Stimulated activated CD8-positive, alpha-beta memory T cell treated with anti-CD3 and anti-CD28 coated beads, Interleukin-15, amount 100 ng/mL, for 4 hours (primary cell): ENCODE measurements at places on chromosomes 7 and 10.

DNA sequence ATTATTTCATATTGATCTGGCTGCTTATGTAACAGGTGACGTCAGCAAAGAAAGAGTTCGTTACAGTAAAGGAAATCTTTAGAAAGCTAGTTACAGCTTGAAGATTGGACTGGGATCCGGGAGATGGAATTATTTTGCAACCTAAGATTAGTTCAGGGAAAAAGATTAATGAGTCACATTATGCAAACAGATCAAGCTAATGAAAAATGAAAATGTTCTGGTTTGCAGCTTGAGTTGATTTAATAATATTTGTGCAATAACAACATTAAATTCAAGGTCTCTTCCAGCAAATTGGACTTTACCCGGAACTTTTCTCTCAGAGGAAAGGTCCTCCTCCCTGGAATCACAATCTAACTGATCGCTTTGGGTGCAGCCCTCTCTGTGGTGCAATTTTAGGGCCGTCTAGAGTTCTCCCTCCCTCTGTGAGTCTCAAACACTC, 119.5 kb downstream of the OTUD1 start:
- no peak for DNase-seq

DNA sequence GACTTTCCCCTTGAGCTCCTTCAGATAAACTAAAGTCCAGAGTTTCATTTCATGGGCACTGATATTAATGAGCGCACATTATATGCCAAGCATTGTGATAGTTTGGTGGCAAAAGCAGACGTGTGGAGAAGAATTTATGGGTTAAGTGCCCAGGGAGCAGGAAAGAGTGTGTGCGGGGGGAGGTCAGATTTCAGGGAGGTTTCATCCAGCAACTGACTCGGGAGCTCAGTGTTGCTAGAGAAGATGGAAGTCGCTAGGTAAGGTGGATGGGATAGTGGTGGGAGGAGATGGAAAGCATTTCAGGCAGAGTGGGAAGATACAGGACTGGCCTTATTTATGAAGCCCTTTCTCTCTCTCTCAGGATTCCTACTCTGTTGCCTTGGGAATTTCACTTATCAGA, 223.0 kb downstream of the SNX10 start:
- no peak for DNase-seq

GRCh38 chr10:10977978-10978377, 39.7 kb upstream of the CELF2 start:
- no peak for DNase-seq

DNA sequence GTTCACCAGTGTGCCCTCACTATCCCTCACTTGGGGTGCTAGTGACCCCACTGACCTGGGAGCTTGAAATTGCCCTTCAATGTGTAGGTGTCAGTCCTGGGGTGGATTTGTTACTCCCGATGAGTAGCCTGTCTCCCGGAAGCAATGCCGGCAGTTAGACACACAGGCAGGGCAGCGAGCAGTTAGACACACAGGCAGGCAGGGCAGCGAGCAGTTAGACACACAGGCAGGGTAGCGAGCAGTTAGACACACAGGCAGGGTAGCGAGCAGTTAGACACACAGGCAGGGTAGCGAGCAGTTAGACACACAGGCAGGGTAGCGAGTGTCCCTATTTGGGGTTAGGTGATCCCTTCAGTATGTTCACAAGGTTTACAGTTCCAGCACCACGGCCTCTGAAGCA, 44.0 kb downstream of the VWA2 start:
- no peak for DNase-seq

GRCh38 chr7:26013551-26014083, 138.4 kb upstream of the NFE2L3 start:
- DNase-seq, result no peak

- no peak for DNase-seq
Observed at GRCh38 chr7:71208881-71209280, 76.9 kb downstream of the GALNT17 start.

- DNase-seq, result peak; percentile 29
Observed at GRCh38 chr7:127391591-127392181, 822 bp downstream of the ZNF800 start.

DNA sequence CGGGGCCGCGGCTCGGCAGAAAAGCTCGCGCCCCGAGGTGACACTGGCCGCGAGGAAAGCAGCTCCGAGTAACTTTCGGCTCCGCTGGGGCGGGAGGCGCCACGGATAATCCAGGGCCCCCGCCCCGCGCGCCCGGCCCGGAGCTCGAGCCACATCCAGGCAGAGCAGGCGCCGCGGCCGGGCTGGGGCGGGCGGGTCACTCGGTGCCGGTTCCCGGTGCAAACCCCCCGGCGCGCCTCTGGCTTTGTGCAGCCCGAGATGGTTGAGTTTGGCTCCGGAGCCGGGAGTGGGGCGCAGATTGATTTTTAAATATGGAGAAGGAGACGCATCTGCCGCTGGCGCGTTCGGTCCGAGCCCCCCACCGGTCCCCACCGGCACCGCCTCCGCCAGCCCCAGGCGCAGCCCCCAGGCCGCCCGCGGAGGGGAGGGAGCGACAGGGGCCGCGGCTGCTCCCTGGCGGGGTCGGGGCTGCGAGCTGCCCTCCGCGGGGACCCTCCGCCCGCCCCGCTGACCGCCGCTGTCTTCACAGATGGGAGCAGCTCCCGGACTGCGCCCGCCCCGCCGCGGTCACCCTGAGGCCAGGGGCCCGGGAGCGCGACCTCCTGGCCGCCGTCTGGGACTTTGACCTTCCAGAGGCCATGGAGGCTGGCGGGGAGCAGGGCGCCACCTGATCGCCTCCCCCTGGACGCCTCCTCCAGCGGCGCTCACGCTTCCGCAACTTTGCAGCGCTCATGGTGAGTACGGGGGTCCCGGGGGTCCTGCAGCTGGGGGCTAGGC, 643 bp downstream of the ADGRA1 start:
- DNase-seq, result no peak

GRCh38 chr10:10796061-10796773, 221.5 kb upstream of the CELF2 start:
- DNase-seq, result no peak

- DNase-seq, result no peak
Observed at GRCh38 chr7:80783678-80784327, 135.0 kb downstream of the SEMA3C start.

DNA sequence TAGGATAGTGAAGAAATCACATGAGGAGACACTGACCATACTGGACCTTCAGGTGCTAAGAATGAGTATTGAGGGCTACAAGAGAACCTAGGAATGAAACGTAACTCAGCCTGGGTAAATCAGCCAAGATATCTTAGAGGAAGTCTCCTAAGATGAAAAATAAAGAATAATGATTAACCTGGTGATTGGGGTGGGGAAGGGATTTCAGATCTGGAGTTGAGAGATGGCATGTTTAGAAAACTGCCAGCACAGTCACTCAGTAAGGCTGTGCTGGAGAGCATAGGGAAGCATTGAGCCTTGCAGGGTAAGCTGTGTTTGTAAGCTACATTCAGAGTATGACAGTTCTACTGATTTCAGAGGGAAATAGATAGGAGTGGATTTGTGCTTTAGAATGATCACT, 1.9 kb upstream of the MALRD1 start:
- DNase-seq, result no peak

- no peak for DNase-seq
Observed at GRCh38 chr7:25134358-25135010, 9.4 kb upstream of the CYCS start.

DNA sequence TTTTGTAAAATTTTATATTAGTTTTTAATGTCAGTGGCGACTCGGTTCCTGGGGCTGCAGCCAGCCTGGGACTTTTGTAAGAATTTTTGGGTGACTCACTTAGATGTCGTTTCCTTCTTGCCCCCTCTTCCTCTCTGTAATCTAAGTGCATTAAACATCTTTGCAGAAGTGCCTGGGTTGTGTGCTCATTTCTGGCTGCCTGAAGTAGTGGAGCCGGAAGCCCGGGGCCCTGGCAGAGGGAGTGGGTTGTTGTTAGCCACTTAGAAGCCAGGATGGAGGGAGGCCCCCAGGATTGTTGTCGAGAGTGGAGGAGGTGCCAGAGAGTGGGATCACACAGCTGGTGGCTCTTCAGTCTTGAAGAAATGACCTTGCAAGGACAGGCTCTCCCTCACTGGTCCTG, 11.0 kb upstream of the TRIM8 start:
- DNase-seq, result no peak

DNA sequence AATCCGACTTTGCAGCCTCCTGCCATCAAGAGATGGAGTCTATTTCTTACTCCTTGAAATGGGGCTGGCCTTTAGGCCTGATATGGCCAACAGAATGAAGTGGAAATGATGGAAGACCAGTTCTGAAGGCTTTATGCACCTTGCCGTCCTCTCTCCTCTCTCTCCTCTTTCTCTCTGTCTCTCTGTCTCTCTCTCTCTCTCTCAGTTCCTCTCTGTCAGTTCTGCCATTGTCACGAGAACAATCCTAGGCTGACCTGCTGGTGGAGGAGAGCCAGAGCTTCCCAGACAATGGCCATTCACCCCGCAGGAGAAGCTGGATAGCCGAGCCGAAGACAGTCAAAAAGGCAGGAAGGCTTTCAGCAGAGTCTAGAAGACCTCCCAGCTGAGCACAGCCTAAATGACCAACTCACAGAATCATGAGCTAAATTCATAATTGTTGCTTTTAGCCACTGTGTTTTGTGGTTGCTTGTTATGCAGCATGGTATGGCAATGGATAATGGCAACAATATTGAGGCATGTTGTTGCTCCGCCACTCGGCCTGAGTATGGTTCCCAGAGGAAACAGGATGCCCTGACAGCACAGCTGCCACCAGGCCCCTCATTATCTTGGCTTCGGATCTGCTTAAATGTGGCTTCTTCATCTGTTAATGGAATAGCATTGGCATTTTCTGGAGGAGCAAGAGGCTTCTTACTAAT, 35.5 kb downstream of the FRMPD2 start:
- DNase-seq, result no peak

GRCh38 chr10:73922007-73922863, 11.3 kb downstream of the PLAU start:
- DNase-seq, result no peak

- DNase-seq, result no peak
Observed at GRCh38 chr7:49389871-49390479, 383.5 kb upstream of the VWC2 start.

- DNase-seq, result no peak
Observed at GRCh38 chr7:6654842-6655610, 17.9 kb downstream of the ZNF316 start.

DNA sequence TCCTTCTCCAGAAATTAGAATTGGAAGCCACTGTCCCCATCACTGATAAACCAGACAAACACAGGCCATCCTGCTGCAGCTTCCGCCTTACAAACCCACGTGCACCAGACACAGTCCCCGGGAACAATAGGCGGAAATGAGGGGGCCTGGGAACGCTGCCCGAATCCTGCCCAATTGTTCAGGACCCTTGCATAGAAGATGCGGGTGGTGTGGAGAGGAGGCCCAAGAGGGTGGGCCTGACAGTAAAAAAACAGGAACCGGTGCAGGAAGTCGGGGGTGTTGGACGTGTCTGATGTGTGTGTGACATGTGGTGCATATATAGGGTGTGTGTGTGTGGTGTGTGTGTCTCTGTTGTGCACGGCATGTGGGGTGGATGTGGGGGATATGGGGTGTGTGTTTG, 26.5 kb upstream of the CHST15 start:
- DNase-seq, result no peak

GRCh38 chr10:48836605-48837004, 103.0 kb downstream of the LRRC18 start:
- no peak for DNase-seq

DNA sequence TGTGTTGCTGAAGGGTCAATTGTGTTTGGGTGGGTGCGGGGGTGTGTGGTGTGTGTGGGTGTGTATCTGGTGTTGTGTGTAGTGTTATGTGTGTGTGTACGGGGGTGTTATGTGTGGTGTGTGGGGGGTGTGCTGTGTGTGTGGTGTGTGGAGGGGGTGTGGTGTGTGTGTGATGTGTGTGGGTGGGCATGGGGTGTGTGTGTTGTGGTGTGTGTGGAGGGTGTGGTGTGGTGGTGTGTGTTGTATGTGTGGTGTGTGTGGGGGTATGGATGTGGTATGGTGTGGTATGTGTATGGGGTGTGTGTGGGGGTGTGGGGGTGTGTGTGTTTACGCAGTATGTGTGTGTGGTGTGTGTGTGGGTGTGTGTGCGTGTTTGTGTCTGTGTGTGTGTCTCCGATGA, 110.8 kb downstream of the ZNF22 start:
- no peak for DNase-seq

DNA sequence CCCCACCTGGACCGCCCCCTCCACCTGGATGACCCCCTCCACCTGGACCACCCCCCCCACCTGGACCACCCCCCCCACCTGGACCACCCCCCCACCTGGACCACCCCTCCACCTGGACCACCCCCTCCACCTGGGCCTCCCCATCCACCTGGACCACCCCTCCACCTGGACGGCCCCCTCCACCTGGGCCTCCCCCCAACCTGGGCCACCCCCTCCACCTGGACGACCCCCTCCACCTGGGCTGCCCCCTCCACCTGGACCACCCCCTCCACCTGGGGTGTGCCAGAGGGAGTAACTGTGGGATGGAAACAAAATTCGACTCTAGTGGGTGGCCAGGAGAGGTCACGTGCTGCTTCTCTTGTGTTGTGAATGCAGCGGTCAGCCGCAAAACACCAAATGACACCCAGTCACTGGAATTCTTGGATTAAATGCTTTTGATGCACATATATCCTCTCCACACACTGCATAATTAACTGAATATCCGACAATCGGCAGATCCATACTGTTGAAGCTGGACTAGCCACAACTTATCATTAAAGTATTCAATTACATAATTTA, 316.7 kb downstream of the PTPRN2 start:
- no peak for DNase-seq

DNA sequence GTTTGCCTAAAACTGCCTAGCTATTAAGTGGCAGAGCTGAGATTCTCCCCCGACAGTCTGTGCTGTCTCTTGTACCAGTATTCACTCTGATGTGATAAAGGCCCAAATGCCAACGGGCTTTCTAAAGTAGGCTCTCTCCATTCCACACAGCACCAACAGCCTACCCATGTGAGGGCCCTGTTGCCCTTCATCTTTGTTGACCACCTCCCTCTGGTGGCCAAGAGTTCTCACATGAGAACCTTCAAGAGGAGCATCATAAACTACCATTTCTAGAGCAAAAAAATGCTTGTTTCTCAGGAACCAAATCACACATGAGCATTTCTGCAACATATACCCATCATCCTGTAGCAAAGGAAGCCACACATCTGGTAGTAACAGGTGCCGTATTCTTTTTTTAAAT, 185.8 kb downstream of the GRM8 start:
- DNase-seq, result no peak

DNA sequence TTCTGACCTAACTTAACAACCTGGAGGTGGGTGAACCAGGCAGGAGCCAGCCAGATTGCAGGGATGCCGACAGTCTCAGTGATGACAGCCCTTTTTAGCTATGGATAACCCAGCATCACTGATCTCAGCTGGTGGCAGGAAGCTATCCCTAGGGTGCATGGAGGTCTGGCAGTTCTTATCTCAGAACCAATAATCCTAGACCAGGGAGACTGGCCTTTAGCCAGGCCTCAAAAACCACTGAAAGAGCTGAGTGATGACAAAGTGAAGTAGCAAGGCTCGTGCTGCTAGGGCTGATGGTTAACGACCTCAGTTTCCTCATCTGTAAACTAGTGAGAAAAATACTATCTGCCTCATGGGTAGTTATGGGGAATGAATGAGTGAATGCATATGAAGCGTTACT, 112.5 kb downstream of the RALA start:
- no peak for DNase-seq
